Caco-2 (cell line): ENCODE measurements at places on chromosomes 7 and 10.

GRCh38 chr7:104794154-104794553 is 219.9 kb upstream of the KMT2E start:
- no peak for DNase-seq

GRCh38 chr10:49168831-49169500 is 19.2 kb downstream of the TMEM273 start:
- no peak for DNase-seq

DNA sequence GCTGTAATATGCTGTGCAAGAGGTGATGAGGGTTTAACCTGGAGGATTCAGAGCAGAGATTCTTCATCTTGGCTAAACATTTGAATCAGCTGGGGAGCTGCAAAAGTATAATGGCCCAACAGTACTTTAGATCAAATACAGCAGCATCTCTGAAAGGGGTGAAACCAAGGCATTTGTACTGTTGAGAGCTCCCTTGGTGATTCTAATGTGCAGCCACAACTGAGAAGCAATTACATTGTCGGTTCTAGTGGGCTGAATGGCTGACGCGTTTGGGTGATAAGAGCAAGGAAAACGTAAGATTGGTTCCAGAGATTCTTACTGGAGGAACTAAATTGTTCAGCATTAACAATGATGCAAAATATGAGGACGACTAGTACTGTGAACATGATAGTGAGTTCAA is 269.7 kb downstream of the AGMO start:
- DNase-seq, result no peak

GRCh38 chr10:131817866-131818509 is 82.8 kb upstream of the PPP2R2D start:
- DNase-seq, result no peak

DNA sequence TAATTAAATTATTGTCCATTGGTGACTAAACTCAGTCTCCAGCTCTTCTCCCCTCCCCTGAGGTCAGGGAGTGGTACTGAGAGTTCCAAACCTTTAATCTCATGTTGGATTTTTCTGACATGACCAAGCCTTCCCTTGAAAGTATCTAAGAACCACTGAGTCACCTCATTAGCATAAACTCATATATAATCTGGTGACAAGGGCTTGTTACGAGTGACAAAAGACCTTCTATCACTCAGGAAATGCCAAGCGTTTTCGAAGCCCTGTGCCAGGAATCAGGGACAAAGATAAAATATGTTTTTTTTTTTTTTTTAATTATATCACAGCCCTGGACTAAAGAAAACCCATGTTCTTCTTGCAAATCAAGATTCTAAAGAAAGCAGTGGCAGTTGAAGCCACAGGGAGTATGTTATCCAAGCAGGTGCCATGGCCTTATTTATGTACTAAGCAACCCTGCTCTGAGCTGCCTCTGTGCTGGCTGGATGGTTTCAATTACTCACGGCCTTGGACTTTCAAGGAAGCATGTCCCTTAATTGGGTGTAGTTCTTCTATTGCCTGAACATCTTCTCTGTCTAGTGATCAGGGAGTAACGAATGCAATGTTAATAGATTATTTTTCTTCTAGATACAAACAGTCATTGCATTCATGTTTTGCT is 169.0 kb upstream of the PRKCQ start:
- no peak for DNase-seq

DNA sequence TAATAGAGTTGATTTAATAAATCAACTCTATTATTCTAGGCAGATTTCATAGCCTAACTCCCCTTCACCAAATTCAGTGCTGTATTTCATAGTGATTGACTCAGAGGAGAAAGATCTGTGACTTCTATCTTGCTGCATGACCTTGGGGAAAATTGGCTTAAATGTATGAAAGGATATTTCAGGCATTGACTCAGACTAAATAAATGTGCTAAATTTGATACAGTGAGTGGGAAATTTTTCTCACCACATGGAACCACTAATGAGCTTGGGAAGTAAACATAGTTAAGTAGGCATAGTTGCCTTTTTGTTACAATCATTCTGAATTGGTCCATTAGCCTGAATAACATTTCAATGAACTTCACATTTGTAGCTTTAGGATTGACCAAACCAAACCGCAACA is 89.0 kb upstream of the PRPS1L1 start:
- no peak for DNase-seq

DNA sequence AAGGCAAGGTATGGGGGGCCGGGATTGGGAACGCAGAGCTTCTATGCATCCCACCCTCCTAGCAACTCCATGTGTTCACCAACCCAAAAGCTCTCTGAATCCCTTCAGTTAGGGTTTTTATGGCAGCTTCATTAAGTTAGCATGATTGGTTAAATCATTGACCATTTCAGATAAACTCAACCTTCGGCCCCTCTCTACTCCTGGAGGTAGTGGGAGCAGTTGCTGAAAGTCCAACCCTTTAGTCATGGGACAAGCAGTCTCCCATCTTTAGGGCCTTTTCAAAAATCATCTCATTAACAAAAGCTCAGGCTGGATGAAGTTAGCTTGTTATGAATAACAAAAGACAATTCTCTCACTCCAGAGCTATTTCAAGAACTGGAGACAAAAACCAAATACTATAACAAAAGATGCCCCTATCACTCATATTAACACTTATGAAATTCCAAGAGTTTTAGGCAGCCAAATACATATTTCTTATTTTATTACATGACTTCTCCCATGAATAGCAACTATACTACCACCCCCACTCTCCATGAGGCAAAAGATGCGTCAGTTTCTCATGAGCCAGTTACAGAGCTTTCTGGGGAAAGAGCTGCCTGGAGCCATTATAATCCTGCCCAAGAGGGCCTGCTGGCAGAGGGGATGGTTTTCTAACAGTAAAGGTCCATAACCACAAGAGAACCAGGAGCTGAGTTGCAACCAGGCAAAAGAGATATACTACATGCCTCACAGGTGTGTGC is 44.6 kb downstream of the SLC16A12 start:
- no peak for DNase-seq
